ENCODE measurements at places on chromosomes 2 and 18. TPM values are rescaled to one million over a fixed set of nuclear protein-coding genes. Genes with fewer than 3 reads are reported as not detected.

DNA sequence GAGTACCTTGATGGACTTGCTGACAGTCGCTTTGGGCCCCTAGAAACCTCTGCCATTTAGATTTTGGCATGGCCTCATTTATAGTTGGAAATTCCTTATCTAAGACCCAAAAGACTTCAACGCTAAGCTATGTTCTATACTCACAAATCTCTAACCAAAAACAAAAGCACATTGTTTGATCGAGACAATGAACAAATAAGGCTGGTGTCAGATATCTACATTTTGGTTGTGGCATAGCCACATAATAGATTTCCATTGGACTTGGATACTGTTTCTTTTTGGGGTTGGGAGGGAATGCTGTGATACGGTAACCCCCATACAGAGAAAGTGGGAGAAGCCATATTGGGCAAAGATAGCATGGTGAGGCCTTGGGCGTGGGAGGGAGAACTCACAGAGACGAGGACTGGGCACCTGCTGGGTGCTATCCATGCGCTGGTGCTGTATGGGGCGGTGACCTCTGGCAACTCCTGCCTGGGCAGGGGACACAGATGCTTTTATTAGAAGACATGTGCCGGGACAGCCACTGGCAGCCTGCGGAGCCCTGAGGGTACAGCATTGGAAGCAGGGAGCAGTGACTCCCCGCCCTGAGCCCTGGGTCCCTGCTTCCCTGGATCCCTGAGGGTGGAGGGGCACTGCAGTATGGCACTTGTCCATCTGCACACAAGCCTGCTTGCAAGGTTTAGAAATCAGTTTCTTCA lies 97.1 kb downstream of the ASAP2 start:
- no peak for DNase-seq

GRCh38 chr2:120804459-120804858 lies 68.8 kb downstream of the GLI2 start:
- no peak for DNase-seq

DNA sequence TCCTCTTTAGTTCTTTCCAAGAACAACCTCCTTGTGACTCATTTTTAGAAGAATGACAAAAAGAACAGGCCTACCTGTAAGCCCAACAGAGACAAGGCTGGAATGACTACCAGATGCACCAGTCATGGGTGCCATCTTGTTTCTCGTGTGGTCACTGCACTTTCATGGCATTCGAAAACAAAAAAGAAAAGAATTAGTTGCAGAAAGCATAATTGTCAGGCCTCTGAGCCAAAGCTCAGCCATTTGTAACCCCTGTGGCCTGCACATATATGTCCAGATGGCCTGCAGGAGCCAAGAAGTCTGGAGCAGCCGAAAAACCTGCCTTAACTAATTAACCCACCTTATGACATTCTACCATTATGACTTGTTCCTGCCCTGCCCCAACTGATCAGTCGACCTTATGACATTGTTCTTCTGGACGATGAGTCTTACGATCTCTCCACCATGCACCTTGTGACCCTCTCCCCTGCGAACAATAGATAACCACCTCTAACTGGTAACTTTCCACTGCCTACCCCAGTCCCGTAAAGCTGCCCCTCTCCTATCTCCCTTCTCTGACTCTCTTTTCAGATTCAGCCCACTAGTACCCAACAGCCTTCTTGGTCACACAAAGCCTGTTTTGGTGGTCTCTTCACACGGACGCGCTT lies 13.9 kb upstream of the BUB1 start:
- DNase-seq, result no peak

IL36RN gene
- not detected for total RNA-seq

DNA sequence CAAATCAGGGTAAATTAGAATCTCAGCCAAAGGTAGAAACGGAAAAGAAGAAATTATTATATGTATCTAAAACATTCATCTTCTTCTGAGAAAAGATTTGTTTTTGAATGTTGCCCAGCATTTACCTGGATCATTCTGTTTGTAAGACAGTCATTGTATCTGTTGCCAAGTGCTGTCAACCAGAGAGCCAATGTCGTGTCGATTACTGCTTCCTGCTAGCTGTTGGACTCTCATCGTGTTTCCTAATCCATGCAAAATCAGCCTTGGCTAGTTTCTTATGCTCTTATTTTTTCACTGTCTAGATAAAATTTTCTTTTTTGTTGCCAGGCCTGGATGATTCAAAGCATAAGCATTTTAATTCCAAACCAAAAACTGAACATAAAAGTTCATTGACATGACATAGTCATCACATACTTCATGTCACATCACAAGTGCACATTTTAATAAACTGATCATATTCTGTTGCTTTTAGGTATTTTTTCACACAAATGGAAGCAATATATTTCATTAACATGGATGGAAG lies 202.3 kb downstream of the KCNH7 start:
- no peak for DNase-seq

ACVR1C gene
- 0.07 TPM for total RNA-seq

GRCh38 chr2:66805016-66805865 lies 370.3 kb downstream of the MEIS1 start:
- DNase-seq, result no peak

- no peak for DNase-seq
Observed at GRCh38 chr2:23453836-23454460, 69.0 kb downstream of the KLHL29 start.

All from pulmonary artery endothelial cell (primary cell).